Ascending aorta (tissue), 2 donors: ENCODE measurements at places on chromosomes 13 and 19.

- DNase-seq = no peak
These were observed 872.0 kb upstream of the GPC6 start for GRCh38 chr13:92354583-92354982.

- no peak for DNase-seq
These were observed 859 bp downstream of the ZNF568 start for GRCh38 chr19:36916991-36917390.

DNA sequence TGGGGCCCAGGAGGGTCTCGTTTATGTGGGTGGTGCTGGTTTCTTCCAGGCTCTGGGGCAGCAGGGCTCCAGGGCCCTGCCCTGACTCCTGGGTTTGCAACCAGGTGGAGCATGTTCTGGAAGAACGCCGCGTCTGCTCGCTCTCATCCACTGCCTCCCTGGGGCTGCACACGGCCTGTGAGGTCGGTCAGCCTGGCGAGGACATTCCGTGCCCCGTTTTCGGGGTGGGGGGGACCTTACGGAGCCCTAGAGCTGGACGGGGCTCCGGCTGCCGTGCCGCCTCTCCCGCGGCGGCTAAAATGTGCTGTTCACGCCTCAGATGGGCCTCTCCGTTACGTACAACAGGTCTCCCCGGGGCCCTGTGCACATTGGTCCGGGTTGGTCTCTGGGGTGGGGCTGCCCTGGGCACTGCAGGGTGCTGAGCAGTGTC is 3.3 kb downstream of the GNA11 start:
- no peak for DNase-seq

DNA sequence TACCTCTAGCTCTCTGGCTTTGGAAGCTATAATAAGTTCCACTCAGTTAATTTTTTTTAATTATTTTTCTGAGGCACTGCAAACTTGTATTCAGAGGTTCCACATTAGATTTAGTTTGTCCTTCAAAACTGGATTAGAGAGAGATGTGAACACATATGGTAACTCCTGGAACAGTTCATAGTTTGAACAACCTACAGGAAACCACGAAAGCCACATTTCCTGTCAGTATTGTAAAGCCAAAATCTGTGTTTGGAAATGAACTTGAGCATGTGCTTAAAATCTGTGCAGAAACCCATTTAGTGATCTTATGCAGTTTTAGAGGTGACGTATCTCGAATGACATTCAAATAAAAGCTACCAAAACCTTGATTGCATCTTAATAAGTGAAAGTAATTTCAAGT is 1952.0 kb downstream of the OLFM4 start:
- DNase-seq = no peak

GRCh38 chr13:22121146-22121739 is 450.4 kb downstream of the FGF9 start:
- no peak for DNase-seq
